ENCODE measurements at places on chromosomes 4 and X.

DNA sequence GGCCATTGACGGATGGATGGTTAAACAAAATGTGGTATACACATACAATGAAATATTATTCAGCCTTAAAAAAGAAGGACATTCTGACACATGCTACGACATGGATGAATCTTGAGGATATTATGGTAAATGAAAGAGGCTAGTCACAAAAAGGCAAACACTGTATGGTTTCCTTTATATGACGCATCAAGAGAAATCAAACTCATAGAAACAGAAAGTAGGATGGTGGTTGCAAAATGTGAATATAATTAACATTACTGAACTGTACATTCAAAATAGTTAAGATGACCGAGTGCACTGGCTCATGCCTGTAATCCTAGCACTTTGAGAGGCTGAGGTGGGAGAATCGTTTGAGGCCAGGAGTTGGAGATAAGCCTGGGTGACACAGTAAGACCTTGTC is 9.5 kb upstream of the CASK start:
- no peak for DNase-seq

- DNase-seq: no peak
Measured at GRCh38 chr4:184991860-184992259, 26.4 kb upstream of the HELT start.

DNA sequence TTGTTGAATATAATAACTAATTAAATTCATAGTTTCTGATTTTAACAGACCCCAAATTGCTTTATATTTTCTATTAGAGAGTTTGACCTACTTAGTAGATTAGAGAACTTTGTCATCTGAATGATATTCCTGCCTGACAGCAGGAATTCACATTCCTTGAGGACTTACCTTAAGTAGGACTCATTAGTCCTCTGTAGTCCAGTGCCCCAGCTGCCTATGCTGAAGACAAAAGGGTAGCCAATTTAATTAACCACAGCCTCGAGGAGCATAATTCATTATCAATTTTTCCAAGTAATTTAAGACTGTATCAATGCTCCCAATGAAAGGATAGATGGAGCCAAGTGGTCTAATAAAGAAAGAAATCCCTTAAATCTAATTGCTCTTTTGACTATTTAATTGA is 1405.0 kb upstream of the IGFBP7 start:
- no peak for DNase-seq

DNA sequence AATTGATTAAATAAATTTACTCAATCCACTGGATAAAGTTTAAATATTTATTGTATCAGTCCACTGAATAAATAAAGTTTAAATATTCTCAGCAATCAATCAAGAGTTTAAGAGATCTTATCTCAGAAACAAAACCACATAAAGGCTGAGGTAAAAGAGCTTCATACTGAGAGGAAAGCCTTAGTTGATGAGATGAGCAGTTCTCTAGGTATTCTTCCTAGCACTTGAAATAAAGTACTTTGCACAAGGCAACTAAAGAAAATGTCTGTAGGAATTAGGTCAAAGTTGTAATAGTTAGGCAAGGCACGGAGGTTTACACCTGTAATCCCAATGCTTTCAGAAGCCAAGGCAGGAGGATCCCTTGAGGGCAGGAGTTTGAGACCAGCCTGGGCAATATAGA is 63.5 kb downstream of the UCHL1 start:
- no peak for DNase-seq

DNA sequence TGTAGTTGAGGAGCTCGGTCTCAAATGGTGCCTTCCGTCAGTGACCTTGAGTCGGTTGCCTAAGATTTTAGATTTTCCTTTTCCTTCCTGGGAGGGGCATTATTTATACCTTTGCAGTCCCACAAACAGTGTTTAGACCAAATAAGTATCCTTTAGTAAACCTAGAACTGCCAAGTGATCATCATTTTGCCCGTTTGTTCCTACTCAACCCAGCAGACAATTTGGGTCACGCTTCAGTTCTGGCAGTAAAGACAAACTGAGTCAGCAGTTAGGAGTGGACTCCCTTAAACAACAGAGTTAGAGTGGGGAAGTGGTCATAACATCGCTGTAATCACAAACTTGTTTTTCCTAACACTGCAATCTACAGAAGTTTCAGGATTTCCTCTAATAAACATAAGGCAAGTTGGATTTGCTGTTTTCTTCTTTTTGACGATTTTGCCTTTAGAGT is 777 bp upstream of the WDFY3 start:
- no peak for DNase-seq

All from activated T-cell treated with anti-CD3 and anti-CD28 coated beads, Interleukin-2, amount 50 U/mL, for 1 hour (primary cell).